Activated T-cell treated with anti-CD3 and anti-CD28 coated beads, Interleukin-2, amount 50 U/mL, for 1 hour (primary cell): ENCODE measurements at places on chromosomes 13 and 19.

- no peak for DNase-seq
These were observed 1.7 kb upstream of the ANKRD10 start for GRCh38 chr13:110916301-110917142.

DNA sequence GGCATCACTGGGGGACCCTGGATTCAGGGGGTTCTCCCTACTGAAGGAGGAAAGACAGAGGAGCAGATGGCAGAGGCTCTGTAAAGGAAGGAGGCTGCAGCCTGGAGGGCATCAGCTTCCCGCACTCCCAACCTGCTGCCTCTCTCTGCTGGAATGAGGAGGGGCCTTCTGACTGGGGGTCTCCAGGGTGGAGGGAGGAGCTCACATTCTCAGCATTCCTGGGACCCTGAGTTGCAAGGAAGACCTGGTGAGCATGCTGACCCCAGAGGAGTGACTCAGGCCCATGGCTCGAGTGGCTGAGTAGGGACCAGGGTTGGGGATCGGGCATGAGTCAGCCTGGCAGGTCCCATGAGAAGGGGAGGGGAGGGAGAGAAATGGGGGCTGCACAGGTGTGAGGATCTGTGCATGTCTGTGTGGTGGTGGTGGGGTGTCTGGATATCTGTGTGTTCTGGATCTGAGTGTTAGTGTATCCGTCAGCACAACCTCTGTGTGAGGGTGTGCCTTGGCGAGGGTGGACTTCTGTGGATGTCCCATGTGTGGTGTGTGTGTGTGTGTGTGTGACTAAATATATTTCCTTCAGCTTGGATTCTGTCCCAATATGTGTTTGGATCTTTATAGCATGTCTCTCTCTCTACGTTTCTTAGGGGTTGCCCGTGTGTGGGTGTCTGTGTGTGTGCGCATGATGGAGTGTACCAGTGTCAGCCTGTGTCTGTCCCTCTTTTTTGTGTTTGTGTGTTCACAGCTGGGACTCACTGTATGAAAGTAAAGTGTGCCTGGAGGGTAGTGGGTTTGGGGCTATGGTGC lies 4.6 kb downstream of the AXL start:
- DNase-seq = no peak

GRCh38 chr19:55465460-55466240 lies 1.1 kb upstream of the C19orf85 start:
- DNase-seq = no peak

GRCh38 chr19:32603961-32604360 lies 23.0 kb downstream of the PDCD5 start:
- no peak for DNase-seq

DNA sequence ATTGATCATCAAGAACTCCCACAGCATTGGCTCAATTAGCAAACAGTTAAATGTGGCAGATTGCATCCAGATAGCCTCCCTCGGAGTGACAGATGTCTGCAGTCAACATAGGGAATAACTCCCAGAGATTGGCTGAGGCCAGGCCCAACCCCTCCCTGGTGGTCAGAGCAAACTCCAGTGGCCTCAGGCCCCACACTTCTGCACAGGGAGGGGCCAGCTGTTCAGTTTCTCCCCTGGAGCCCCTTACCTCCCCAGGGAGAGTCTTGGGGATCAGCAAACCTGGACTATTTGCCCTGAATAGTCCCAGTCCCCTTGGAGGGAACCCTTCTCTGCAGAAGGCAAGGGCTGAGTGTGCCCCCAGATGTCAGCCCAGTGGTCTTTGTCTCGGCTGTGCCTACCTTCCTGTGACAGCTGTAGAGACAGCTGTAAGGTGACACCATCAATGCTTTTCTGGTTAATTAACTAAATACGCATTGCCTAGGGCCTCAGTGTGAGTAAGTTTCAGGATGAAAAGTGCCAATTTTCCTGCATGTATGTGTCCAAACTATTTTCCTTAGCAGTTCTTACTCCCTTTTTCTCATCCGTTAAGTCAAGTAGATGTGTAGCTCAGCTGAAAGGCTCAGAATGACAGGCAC lies 102.7 kb upstream of the UQCRFS1 start:
- DNase-seq = no peak

DNA sequence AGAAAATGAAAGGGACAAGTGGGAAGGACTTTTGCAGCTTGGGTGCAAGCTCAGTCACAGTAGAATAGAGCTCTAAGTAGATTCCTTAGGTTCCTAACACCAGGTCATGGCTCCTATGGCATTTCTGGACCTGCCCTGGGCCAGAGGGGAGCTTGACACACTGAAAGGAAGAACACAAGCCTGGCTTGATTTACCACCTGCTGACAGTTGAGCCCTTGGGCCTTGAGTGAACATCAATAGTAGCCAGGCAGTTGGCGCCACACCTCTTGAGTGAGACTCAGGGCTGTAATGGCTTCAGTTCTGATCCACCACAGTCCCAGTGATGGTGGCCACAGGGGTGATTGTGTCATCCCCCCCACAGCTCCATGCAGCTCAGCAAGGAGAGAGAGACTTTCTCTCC lies 221.9 kb upstream of the PCDH17 start:
- no peak for DNase-seq

DNA sequence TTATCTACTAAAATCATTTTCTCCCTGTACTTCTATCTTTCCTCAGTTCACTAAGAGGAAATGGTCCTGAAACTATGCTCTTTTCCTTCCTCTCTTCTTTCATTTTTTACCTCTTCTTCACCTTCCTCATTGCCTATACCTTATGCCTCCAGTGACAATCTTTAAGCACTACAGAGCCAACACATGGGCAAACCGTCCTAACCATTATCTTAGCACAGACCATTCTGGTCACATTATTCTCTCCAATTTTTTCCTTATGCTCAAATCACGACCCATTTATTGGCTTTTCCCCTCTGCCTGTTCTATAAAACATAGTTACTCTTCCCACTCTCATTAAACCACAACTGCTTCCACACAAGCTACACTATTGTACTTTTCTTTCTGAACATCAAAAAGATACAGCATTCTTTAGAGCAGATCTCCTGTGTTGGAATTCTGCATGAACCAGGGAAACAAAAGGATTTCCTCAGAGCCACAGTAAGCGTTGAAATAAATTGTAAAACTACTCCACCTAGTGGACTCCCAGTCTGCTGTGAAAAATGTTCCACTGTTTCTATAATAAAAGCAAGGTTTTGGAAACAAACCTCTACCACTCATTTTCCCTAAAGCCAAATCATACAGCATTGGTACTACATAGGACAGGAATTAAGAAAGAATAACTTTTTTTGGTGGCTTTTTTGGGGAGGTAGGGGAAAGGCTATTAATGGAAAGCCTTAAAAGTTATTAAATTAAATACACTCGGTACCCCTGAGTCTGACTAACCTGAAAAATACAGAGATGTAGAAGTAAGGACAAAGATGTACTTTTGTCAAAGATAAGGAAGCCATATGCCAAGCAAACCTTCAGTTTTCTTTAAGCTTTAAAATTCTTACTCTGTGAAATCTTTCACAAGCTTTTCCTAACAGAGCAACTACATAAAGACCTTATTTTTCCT lies 19.5 kb downstream of the NUFIP1 start:
- no peak for DNase-seq

- DNase-seq = no peak
These were observed 48.6 kb upstream of the TRPC4 start for GRCh38 chr13:37918116-37918714.

GRCh38 chr13:21583478-21583877 lies 20.5 kb downstream of the MICU2 start:
- no peak for DNase-seq

- DNase-seq = no peak
These were observed 29.9 kb upstream of the C1QTNF9 start for GRCh38 chr13:24279327-24280110.

DNA sequence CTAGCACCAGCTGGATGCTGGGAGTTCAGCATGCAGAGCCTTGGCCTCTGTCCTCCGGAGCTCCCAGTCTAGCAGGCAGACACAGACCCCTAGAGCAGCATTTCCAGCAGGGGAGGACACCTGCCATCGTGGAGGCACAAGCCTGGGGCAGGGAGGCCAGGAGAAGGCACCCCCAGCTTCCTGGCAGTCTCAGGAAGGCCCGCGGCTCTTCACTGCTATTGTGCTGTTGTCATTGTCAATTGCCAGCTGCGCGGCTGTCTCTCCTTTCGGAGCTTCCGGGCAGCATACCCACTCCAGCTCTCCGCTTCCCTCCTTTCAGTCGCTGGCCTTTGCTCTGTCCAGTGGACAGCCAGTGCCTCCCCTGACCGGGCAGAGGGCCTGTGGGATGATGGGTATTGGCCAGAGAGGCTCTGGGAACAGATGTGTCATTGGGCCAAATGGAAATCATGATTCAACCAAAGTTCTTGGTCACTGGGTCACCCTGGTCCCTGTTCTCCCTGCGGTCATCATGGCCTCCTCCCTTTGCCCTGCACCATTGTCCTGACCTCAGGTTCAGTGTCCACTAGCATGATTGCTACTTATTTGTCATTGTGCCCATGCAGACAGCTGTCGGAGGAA lies 93.0 kb downstream of the SLC7A1 start:
- DNase-seq = no peak

DNA sequence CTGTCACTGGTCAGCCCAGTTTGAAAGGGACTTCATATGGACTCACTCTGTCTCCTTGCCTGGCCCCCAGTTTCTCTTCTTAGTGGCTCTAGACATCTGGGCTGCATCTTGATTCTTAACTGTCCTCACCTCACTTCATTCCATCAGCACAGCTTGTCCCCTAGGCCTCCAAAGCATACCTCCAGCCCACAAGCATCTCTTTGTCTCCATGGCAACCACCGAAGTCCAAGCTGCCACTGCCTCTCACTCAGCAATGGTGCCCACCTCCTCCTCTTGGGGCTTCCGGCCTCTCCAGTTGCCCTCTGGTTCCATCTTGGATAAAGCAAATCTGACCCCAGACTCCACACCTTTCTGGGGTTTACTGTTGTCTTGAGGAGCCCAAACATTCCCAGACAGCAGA lies 9.9 kb upstream of the KLHL26 start:
- DNase-seq = no peak

DNA sequence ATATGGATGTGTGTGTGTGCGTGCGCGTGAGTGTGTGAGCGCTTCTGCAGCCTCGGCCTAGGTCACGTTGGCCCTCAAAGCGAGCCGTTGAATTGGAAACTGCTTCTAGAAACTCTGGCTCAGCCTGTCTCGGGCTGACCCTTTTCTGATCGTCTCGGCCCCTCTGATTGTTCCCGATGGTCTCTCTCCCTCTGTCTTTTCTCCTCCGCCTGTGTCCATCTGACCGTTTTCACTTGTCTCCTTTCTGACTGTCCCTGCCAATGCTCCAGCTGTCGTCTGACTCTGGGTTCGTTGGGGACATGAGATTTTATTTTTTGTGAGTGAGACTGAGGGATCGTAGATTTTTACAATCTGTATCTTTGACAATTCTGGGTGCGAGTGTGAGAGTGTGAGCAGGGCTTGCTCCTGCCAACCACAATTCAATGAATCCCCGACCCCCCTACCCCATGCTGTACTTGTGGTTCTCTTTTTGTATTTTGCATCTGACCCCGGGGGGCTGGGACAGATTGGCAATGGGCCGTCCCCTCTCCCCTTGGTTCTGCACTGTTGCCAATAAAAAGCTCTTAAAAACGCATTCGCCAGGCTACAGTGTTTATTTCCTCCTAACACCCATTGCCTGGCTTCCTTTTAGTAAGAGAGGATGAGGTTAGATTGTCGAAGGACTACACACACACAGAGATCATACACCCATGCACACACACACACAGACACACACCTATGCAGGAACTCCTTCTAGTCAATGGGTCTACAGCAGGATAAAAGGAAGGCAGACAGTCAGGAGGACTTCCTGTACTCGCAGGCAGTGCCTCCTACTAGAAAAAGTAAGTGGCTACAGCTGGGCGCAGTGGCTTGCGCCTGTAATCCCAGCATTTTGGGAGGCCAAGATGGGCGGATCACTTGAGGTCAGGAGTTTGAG lies 7.1 kb downstream of the FOSB start:
- peak; percentile 55 for DNase-seq

- DNase-seq = no peak
These were observed 1124.2 kb downstream of the SLITRK1 start for GRCh38 chr13:82758044-82758443.

- DNase-seq = no peak
These were observed 36.7 kb upstream of the CD177 start for GRCh38 chr19:43316591-43317319.

- no peak for DNase-seq
These were observed 15.5 kb downstream of the KLF2 start for GRCh38 chr19:16340092-16340491.

DNA sequence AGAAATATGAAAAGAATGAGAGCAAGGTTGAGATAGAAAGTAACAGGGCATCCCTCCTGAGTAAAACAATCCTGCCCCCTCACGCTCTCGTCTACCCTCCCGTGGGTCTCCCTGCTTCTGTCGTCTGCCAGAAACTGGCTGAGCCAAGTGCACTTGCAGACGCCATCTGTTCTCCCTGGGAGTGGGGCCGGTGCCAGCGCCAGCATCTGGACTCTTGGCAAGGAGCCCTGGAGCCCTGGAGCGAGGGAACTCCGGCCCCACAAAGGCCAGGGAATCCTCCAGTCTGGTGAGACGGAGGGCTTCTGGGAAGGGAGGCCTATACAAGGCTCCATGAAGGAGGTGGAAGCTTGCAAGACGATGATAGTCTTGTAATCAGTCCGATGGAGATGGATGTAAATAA lies 2.3 kb upstream of the TMEM91 start:
- no peak for DNase-seq

DNA sequence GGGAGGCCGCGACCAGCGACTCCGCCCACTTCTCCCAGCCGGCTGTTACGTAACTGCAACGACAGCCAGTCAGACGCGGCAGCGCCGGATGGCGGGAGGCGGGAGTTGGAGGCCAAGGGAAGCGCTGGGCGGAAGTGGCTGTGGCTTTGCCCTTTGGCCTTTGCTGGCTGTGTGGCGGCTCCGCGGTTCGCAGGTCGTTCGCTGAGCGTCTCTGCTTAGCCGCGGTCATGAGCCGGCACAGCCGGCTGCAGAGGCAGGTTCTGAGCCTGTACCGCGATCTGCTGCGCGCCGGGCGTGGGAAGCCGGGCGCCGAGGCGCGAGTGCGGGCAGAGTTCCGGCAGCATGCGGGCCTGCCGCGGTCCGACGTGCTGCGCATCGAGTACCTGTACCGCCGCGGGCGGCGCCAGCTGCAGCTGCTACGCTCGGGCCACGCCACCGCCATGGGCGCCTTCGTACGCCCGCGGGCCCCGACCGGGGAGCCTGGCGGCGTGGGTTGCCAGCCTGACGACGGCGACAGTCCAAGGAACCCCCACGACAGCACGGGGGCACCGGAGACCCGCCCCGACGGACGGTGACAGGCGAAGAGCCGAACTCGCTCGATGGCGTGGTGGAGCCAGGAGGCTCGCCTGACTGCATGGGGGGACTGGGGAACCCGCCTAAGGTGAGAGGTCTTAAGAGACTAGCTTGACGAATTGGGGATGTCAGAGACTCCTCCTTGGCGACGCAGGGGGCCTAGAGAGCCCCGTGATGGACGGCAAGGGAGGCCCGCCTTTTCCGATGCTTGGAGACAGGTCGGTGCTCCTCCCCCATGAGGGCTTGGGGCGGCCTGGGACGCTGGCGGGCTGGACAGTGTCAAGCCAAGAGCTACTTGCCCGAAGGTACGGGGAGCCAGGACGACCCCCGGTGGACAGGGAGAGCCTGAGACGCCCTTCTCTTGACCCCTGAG lies at the start of gene SDHAF1:
Gene SDHAF1 (plus strand): TSS at position 141 of the 946 bp plus-strand sequence. CDS start 87 bp downstream, at position 228.
- DNase-seq = peak; percentile 92

- DNase-seq = peak; percentile 47
These were observed 4.4 kb upstream of the TMEM272 start for GRCh38 chr13:51849145-51850101.
